ENCODE measurements at places on chromosomes 6 and 20.
A peak's percentile ranks its signal among the peaks of the same experiment; 100 is the strongest.

- DNase-seq: no peak
These were observed 12.6 kb downstream of the DUSP22 start for GRCh38 chr6:304833-305370.

DNA sequence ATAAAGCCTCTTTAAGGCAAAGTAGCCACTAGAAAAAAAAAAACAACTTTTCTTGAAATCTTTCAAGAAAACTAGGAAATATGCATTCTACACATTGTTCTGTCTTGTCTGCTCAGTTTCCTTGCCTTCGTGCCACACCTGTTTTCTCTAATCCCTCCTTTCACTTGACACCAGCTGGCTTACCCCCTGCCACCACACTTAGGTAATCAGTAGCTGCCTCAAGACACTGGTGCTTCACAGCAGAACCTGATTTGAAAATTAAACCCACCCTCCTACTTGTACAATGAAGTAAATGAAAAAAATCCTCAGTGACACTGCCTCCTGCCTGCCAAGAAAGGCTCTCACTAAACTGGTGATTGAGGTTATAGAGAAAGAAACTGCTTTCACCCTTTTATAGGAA is 45.8 kb upstream of the SCML4 start:
- no peak for DNase-seq

DNA sequence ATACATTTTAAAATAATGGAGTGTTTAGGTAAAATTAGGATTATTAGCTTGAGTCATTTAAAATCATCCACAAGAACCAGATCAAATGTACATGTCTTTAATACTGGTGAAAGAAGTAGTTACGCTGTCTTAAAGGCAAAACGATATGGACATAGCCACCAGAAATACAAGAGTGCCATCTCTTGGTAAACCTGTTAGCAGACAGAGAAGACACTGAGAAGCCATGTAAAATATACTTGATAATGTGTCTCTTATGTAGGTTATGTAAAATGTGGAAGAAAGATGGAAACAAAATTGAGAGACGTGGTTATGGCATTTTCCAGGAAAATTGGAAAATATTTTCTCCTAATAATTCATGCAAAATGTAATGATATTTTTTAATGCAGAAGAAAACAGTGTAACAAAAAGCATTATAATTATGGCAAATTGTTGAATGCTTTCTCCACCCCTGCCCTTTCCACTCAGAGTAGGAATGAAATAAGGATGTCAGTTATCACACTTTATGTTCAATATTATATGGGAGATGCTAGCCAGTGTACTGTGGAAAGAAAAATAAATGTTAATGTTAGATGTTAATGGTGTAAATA is 12.2 kb upstream of the SLC17A2 start:
- DNase-seq: peak; percentile 42

DNA sequence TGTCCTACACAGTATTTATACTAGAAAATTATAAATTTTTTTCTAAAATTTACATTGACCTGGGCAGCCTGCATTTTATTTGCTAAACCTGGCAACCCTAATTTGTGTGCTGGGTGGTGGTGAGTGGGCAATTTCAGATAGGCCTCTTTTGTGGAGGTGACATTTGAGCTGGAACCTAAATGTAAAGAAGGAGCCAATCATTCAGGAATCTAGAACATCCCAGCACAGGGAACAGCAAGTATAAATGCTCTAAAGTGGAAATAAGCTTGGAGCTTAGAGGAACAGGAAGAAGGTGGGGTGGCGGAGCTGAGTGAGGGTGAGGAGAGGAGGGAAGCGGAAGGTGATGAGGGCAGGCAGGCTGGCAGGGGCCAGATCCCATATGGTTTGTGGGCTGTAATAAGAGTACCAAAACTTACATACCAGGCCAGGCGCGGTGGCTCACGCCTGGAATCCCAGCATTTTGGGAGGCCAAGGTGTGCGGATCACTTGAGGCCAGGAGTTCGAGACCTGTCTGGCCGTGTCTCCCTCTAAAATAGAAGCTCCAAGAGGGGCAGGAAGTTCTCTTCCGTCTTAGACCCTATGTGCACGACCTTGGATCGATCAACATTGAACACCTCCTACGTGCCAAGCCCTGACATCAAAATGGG is 549 bp upstream of the CSE1L start:
- DNase-seq: peak; percentile 27

DNA sequence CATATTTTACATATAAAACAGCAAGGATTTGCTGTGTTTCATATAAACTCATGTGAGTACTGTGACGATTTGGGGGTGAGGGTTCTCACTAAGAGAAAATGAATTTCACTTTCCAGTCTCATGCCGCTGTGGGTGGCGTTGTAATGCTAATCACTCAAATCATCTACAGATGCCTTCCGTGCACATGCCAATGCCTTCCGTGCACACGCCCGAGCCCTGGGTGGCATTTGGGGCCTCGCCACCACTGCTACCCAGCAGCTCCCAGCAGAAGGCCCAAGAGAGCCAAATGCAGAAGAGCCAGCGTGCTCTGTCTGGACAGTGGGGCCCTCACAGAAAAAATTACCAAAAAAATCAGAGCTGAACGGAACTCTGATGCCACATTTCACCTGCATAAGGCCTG is 53.7 kb downstream of the WDR27 start:
- no peak for DNase-seq

DNA sequence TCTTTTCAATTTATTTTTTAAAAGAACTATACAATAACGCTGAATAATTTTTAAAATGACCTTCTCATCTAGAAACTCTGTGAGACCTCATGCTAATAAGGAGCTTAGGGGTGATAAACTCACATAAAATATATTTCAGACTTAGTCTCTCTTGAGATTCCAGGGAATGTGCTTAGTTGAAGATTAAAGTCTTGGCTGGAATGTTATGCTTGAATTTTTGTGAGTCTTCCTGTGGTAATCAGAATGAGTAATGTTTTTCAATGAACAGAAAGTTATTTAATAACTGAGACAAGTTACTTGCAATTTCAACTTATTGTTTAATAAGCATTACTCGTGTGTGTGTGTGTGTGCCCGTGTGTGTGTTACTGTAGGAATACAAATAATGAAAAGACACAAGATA is 379.9 kb upstream of the EPHA7 start:
- no peak for DNase-seq

DNA sequence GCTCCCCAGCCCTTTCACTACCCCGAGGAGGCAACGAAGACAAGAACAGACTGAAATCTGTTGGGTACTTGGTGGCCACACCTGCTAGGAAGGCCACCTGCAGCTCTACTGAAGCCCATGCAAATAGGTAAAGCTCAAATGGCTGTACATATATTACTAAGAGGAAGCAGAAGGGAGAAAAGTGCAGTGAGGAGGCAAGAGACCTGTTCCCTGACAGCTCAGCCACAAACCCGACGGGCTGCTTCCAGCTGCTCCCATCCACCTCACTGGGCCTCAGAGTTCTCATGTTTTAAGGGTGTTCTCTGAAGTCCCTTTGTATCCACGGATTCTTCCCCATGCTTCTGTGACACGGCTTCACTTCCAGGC is 24.6 kb downstream of the TRAM2 start:
- no peak for DNase-seq

- no peak for DNase-seq
These were observed 58.4 kb downstream of the GJA10 start for GRCh38 chr6:89952686-89953085.

GRCh38 chr6:119207971-119208725 is 129.7 kb upstream of the FAM184A start:
- peak; percentile 29 for DNase-seq

DNA sequence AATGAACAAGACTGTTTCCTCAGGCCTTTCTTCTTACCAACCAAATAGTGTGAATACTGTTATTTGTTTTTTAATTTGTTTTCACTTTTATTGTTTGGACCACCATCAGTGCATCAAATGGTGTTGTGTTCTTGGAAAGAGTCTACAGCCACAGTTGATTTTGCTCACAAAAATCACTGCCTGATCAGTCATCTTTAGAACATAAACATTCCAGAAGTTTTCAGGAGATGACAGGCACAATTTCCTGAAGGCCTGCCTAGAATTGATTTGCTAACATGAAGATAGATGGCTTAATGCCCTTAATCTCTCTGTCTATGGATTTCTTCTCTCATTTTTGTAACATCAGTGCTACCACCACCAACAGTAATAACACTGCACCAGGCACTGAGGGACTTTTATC is 13.5 kb downstream of the IL22RA2 start:
- DNase-seq: no peak

GRCh38 chr6:10429638-10430427 is 15.0 kb upstream of the TFAP2A start:
- DNase-seq: peak; percentile 55

GRCh38 chr6:109644131-109644530 is 46.9 kb downstream of the AK9 start:
- no peak for DNase-seq
